ENCODE measurements at places on chromosomes 7 and 10. TPM values are rescaled to one million over a fixed set of nuclear protein-coding genes. Genes with fewer than 3 reads are reported as not detected.

DNA sequence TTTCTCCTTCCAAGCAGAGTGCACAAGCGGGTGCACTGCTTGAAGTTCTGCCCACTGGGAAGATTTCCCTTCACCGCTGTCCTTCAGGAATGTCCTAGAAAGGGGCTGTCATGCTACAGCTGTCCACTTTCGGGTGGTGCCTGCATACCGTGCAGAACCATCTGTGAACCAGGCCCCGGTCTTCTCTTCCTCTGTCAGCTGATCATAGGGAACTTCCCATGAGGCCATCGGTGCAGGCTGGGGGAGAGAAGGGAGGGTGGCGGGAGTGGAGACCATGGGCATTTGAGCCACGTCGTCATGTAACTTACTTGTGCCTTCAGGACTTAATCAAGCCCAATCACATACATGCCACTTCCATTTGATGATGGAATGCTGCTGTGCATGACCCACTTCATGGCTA is 111.6 kb downstream of the NKX6-2 start:
- H3K27ac ChIP-seq, result no peak overlapping the region
- no peak overlapping the region for H3K4me3 ChIP-seq
- no peak for DNase-seq
- no peaks in the 10 kb centered on the region for H3K27me3 ChIP-seq

DNA sequence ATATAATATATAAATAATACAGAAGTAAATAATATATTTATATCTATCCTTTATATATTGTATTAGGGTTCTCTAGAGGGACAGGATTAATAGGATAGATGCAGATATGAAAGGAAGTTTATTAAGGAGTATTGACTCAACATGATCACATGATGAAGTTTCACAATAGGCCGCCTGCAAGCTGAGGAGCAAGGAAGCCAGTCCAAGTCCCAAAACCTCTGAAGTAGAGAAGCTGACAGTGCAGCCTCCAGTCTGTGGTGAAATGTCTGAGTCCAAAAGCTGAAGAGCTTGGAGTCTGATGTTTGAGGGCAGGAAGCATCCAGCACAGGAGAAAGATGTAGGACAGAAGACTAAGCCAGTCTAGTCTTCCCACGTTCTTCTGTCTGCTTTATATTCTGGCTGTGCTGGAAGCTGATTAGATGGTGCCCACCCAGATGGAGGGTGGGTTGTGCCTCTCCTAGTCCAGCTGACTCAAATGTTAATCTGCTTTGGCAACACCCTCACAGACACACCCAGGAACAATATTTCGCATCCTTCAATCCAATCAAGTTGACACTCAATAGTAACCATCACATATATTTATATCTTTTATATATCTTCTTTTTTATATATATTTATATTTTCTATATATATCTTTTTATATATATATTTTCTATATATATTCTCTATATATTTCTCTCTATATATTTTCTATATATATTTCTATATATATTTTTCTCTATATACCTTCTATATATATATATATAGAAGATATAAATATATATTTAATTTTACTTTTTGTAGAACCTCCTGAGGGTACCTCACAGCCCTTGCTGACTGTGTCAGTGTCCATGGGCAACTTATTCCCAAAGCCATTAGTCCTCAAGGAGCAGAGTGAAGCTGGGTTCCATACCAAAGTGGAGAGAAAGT is 24.6 kb upstream of the AKR1B10 start:
- no peaks in the 10 kb centered on the region for H3K4me1 ChIP-seq
- H3K27ac ChIP-seq, result no peak overlapping the region
- no peak for DNase-seq
- H3K27me3 ChIP-seq, result no peaks in the 10 kb centered on the region
- no peaks in the 10 kb centered on the region for H3K36me3 ChIP-seq

- no peak for DNase-seq
- H3K4me1 ChIP-seq, result no peaks in the 10 kb centered on the region
- no peak overlapping the region for H3K4me3 ChIP-seq
- H3K27ac ChIP-seq, result no peak overlapping the region
These were observed 21.8 kb downstream of the NKX6-2 start for GRCh38 chr10:132764108-132764507.

DNA sequence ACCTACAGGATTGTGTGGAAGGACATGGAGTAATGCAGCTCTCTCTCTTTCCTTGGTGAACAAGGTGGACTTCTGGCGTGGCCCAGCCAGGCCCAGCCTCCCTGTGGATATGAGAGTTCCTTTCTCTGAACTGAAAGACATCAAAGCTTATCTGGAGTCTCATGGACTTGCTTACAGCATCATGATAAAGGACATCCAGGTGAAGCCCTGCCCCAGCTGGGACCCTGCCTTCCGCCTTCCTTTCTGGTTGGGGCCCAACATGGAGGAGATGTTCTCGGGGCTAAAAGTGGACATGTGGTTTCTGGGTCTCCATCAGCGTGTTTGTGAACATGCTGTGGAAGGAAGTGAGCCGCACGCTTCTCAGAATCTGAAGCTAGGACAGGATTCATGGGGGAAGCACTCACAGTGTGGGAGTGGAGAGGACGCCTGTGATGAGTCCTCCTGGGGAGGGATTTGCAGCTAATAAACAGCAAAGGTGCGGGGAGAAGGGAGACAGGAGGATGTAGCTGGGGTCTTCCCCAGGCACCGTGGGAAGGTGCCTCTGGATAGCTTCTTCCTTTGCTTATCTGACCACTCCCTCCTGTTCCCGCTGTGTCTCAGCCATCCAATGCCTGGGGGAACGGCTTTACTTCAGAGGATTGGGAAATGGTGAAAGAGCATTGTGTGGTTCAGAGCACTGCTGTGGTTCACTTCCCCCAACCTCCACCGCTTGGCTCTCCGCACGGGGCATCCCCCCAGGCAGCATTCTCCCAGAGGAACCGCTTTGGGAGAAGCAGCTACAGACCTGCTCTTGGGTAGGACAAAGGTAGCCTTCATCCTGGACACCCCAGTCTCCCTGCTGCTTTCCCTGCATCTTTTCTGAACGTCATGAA is 5.5 kb downstream of the CPA5 start:
- H3K27ac ChIP-seq, result no peak overlapping the region
- no peak for DNase-seq
- no peaks in the 10 kb centered on the region for H3K36me3 ChIP-seq
- H3K27me3 ChIP-seq, result no peaks in the 10 kb centered on the region

DNA sequence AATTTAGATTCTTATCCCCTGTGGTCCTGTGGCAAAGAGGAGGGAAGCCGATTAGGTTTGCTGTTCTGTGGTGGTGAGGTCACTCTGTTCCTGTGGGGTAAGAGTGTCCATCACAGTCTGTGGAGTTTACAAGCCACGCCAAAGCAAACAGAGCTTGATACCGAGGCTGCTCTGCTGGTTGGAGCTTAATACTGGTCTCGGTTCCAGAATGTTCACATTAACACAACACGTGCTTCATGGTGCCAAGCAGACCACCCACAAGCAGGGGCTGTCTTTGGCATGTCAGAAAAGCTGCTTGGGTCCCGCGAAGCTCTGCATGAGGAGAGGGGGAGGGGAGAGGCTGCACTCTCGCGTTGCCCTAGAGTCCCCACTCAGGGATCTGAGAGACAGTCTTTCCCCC is 47.5 kb downstream of the DNAJB6 start:
- no peak for DNase-seq
- peaks cover 4% of the 10 kb centered on the region for H3K4me1 ChIP-seq
- no peaks in the 10 kb centered on the region for H3K27me3 ChIP-seq
- H3K36me3 ChIP-seq, result peaks cover 52% of the 10 kb centered on the region

DNA sequence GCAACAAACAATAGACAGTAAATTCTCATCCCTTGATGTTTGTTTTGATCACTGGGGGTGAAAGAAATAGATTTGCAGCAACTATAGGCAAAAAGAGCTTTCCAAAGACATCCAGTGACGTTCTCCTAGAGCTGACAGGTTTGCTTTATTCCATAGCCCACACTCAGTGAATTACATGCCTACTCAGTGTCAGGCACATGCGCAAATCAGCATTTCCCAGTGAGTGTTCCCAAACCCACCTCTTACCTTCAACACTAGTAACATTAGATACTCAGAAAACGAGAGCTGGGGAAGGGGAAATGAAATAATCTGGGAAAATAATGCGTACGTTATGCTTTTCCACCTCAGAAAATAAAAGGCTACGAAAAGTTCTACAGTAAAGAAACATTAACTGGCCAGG is 144.1 kb downstream of the CPEB3 start:
- H3K27ac ChIP-seq, result no peak overlapping the region
- H3K36me3 ChIP-seq, result no peaks in the 10 kb centered on the region
- H3K27me3 ChIP-seq, result no peaks in the 10 kb centered on the region
- DNase-seq, result no peak
- H3K4me3 ChIP-seq, result no peak overlapping the region

GRCh38 chr10:62562795-62563194 is 188.6 kb downstream of the ZNF365 start:
- H3K4me3 ChIP-seq, result no peak overlapping the region
- no peak for DNase-seq

GRCh38 chr10:70656489-70656888 is 15.8 kb upstream of the ADAMTS14 start:
- H3K4me1 ChIP-seq, result no peaks in the 10 kb centered on the region
- no peak overlapping the region for H3K4me3 ChIP-seq
- H3K27me3 ChIP-seq, result no peaks in the 10 kb centered on the region

Gene PTN
- not detected for total RNA-seq

Gene TAS2R3
- total RNA-seq, result 9.5 TPM

Gene PIP
- total RNA-seq, result not detected

Gene CALCR
- total RNA-seq, result not detected

Gene SH2B2
- 47.7 TPM for total RNA-seq

Gene ATP6V0E2
- 15.4 TPM for total RNA-seq
